ENCODE measurements at places on chromosomes 12 and 14.
A peak's percentile ranks its signal among the peaks of the same experiment; 100 is the strongest.

DNA sequence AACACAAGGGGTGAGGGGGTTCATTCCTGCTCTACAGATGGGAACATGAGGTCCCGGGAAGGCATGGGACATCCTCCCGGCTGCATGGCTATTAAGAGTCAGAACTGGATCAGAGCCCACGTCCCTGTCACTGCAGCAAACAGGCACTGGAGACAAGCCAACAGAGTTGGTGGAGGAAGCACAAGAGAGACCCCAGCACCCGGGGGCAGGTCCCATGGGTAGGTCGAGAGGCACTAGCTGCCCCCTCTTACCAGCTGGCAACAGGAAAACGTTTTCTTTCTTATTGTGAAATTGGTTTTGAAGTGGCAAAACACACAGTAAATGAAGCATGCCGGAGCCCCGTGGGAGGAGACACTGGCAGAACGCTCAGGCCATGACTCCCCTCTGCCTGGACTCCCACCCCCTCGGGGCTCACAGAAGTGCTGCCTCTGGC, 43.6 kb downstream of the SYNE3 start:
- no peak for DNase-seq

DNA sequence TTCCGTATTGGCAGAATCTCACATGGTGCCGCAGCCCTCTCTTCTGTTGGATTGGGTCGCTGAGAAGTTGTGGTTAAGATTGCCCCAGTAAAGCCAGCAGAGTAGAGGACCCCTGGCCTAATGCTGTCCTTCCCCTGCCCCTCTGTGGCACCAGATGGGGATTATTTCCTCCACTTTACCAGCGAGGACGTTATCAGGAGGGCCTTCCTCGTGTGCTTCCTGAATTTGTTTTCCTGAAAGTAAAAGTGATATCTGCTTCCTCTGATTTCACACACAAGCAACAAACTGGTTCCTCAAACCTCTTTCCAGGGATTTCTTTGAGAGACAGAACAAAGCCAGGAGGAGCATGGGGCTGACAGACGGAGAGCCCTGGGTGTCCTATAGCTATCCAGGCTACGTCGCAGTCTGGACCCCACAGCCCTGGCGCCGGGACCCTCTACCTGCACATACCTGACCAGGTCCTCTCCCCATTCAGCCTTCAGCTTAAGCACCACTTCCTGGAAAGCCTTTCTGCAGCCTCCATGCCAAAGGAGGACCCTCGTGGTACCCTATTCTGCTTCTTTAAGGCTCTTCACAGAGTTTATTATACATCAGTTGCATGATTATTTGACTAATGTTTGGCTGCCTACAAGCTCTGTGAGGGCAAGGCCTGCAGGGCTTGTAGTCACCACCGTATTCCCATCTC, 314.8 kb upstream of the FKBP4 start:
- no peak for DNase-seq

DNA sequence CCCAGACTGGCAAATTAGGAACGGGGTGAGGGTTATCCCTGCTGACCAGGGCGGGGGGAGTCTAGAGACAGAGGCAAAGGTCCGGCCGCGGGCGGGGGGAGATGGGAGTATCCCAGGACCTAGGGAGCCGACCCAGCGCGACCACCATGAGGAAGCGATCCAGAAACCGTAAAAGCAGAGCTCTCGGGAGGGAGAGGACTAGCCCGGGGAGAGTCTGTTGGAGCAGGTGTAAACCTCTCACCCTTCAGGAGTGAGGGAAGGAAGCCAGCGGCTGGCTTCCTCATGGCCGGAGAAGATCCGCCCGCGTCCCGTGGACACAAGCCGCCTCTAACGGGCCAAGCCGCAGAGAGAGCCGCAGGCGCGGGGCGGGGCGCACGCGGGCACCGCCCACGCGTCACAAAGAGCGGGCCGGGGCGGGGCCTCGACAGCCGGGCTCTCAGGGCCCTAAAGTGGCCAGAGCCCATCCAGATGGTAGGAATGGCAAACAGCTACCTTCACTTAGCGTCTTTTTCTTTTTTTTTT, at the start of gene ACRBP:
Gene ACRBP, minus strand, starts transcription at position 350 of the 522 bp plus-strand sequence. Its CDS starts 66 bp downstream, at position 284.
- peak; percentile 20 for DNase-seq

DNA sequence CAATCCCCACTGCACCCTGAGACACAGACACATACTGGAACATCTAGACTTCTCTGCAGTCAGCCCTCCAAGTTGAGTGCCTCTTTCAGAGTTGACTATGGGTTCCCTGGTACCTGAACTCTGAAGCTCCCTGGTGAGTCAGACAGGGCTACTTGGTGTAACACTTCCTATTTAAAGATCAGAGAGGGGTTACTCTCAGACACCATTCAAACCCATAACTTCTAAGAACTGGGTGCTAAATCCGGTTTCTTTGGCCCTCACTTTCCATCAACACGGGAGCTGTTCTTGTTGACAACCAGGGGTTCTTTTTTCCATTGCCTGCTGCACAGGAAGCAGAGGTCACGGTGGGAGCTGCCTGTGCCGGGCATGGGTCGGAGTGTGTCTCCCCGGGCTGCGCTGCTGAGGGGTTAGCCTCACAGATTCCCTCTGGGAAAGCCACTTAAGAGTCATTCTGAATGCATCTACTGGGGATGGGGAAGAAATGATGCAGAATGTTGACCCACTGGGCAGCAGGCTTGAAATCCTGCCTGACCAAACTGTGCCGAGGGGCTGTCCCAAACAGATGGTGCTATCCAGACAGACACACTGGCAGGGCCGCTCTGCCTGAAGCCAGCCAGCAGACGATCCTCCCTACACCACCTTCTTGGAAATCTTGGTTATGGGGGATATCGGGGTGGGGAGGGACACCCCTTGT, 74.1 kb downstream of the PITPNM2 start:
- DNase-seq = no peak

- no peak for DNase-seq
These were observed 5.8 kb downstream of the WSB2 start for GRCh38 chr12:118055144-118055557.

DNA sequence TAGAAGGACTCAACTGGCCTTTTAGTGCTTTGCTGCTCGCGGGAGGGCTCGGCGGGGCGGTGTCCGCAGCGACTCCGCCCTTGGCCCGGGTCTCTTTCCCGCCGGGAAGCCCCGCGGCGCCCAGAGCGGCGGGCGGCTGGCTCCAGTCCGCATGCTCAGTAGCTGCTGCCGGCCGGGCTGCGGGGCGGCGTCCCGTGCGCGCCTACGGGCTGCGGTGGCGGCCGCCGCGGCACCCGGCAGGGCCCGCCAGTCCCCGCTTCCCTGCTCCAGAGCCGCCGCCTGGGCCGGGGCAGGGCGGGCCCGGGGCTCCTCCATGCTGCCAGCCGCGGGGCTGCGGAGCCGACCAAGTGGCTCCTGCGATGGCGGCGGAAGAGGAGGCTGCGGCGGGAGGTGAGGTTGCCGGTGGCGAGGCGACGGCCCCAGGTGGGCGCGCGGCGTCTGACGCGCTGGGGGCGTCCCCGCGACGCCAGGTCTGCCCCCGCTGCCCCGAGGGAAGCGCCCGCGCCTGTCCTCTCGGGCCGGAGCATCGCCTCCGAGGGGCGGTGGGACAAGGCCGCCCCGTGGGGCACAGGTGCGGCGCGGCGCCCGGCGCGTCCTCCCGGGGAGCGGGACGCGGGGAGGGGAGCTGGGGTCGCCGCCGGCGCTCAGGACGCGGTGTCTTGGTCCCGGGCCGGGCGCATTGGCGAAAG, at the start of gene BMAL2:
Gene BMAL2, plus strand, starts transcription at position 123 of the 689 bp plus-strand sequence. Its CDS starts 237 bp downstream, at position 360.
- no peak for DNase-seq

Data from hypothalamus (tissue), 51 donors.